ENCODE measurements at places on chromosomes 3 and 15. TPM values are rescaled to one million over a fixed set of nuclear protein-coding genes. Genes with fewer than 3 reads are reported as not detected.

The HCLS1 gene
- total RNA-seq = 1.0 TPM

The NR2E3 gene
- not detected for total RNA-seq

DNA sequence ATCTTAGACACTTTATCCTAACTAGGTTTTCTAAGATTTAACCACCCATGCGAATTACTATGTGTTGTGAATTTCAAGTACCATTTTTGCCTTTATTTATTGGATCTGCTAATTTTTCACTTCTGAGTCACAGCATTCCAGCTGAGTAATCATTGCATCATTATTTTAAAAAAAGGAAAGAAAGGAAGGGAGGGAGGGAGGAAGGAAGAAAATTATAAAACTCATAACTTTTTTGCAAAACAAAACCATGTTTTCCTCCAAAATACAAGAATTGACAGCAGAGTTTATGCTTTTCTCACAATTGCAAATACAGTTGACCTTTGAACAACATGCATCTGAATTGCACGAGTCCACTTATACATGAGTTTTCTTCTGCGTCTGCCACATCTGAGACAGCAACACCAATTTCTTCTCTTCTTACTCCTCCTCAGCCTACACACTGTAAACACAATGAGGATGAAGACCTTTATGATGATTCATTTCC is 651.4 kb upstream of the NECTIN3 start:
- DNase-seq = peak; percentile 69

The PPP1R14D gene
- total RNA-seq = not detected

- no peak for DNase-seq
Observed at GRCh38 chr3:74443102-74443501, 171.4 kb downstream of the CNTN3 start.

GRCh38 chr3:136239094-136239493 is 11.0 kb upstream of the PCCB start:
- no peak for DNase-seq

DNA sequence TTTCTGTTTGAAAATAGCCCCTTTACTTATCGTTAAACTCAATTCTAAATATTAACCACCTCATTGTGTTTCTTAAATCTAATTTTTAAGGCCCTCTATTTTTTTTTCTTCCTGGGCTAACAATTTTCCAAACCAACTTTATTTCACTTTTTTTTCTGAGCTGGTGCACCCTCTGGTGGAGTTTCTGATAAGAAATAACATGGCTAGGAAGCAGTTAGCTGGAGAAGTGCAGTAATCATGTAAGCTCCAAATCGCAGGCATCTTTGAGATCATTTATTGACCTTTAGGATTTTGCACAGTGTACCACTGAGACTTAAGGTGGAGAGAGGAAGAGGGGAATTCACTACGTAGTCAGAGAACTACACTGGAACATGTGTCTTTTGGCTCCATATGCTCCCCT is 6.4 kb downstream of the TMEM207 start:
- DNase-seq = no peak

DNA sequence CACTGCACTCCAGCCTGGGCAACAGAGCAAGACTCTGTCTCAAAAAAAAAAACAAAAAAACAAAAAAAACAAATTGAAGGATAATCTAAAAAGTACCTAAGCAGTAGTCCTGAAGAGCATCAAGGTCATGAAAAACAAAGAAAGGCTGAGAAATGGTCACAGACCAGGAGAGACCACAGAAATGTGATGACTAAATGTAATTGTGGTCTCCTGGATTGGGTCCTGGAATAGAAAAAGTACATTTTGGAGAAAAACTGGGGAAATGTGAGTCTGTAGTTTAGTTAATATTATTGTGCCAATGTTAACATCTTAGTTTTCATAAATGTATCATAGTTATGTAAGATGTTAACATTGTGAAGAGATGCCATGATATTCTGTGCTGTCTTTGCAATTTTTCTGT is 267.5 kb upstream of the NR2E3 start:
- no peak for DNase-seq

GRCh38 chr15:57792724-57793449 is 86.4 kb downstream of the POLR2M start:
- DNase-seq = peak; percentile 27

GRCh38 chr3:145817870-145818483 is 343.0 kb downstream of the PLOD2 start:
- no peak for DNase-seq

DNA sequence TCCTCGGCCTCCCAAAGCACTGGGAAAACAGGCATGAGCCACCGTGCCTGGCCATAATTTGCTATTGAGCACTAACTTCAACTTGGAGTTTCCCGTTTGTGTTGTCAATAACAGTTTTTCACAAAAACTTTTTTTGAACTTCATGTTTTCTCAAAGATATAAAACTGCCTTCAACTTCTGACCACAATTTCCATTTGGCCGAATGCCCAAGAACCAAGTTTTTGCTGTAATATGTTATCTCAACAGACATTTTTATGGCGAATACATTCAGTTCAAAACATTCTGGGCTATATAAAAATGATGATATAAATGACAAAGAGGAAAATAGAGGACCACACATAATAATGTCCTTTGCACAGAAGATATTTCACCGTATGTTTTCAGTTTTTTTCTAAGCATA is 56.4 kb downstream of the NEDD4 start:
- DNase-seq = no peak

DNA sequence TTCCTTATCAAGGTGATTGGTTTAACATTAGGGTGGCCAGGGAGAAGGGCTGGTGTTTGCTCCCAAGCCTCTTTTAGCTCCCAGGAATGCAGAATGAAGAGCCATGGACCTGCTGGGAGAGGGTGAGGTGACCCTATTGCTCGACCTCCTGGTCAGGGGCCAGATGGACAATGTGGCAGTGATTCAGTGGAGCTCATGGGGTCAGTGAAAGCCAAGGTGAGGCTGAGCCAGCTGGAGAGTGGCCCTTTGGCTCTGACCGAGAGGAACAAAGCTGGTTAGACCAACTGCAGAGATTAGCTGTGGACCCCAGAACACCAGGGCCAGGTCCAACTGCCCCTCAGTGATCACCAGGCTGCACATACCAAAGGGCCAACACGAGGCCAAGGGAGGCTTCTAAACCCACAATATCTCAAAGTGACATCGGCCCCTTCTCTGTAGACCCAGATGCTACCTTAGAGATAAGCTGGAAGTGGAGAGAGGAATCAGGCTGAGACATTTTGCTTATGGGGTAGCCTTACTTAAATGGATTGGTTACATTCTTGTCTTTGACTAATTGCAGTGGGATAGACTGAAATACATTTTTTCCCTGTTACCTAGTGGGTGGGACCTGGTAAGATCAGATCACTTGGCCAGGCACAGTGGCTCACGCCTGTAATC is 15.8 kb upstream of the BTBD1 start:
- no peak for DNase-seq

The C3orf38 gene
- total RNA-seq = 16.5 TPM

The RGMA gene
- total RNA-seq = 0.40 TPM

GRCh38 chr3:143771939-143772338 is 76.3 kb downstream of the SLC9A9 start:
- DNase-seq = no peak

The STAC gene
- 21.7 TPM for total RNA-seq

DNA sequence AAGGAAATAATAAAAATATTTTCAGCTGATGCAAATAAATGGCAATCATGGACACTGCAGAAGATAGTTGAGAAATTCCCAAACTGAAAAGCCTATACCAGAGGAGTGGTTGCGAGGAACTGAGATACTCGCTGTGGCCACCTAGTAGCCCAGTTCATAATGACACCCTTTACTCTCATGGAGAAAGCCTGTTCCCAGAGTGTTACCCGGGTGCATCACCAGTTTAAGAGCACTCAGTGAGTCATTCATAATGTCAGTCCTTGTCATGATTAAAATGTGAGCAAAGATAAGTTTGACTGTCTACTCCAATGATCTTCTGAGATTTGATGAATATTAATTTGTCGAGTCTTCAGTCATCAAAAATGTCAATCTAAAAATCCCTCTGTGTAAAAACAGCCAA is 138.4 kb upstream of the LRRC3B start:
- DNase-seq = no peak

DNA sequence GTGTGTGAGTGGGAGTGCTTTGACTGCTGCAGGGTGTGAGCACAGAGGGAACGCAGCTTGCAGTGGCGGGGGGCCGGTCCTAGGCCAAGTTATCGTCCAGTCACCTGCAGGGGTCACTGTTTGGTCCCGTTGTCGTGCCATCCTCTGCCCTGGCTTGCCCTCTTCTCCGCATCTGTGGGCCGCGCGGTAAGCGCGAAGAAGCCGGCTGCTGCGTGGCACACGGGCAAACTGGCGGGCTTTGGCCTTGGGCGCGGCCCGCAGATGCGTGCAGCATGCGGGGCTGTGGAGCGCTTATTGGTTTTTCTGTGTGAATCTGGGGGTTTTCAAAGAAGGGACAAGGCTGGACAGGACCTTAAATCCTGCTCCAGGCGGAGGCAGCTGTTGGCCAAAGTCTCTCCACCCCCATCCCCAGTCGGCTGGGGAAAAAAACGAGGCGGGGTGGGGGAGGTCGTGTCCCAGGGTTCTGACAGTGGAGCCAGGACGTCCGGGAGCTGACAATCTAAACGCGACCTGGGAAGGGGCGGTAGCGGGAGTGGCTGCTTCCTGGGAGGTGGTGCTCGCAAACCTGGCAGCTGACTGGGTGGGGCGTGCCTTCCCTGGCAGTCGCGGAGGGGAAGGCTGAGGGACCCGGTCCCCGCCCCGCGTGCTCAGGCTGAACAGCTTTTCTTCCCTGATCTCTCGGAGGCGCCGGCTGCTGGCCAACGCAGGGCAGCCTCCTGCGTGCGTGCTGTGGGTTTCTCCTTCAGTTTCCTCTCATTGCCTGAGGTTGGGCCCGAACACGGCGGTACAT is 39.7 kb upstream of the VEPH1 start:
- no peak for DNase-seq

- no peak for DNase-seq
Observed at GRCh38 chr15:25683911-25684310, 179.2 kb downstream of the ATP10A start.

The STRA6 gene
- 1.9 TPM for total RNA-seq

The IQCF5 gene
- total RNA-seq = not detected

GRCh38 chr3:81929697-81930096 is 168.3 kb upstream of the GBE1 start:
- no peak for DNase-seq

- DNase-seq = peak; percentile 66
Observed at GRCh38 chr3:175356899-175357324, 497.8 kb downstream of the NAALADL2 start.

The SUCNR1 gene
- total RNA-seq = 0.14 TPM
